Stimulated activated CD8-positive, alpha-beta memory T cell treated with anti-CD3 and anti-CD28 coated beads, Interleukin-15, amount 100 ng/mL, for 24 hours (primary cell): ENCODE measurements at places on chromosomes 2 and 18.

DNA sequence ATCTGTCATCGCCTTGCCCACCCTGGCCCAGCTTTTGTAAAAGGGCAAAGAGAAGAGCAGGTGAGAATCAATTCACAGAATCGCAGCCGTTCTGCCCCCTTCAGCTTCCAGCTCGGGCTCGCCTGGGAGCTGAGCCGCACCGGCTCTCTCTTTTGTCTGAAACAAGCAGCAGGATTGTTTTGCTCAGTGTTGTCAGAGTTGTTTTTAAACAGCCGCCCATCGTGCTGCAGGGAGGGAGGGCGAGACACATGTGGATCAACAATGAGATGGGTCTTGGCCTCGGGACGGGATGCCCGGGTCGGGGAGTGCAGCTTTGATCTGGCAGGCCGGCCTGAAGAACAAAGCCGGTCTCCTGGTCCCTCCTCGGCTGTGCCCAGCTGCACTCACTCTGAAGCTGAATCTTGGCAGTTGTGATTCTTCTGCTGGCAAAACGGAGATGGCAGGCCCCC, 39.7 kb upstream of the HDAC4 start:
- DNase-seq: no peak

DNA sequence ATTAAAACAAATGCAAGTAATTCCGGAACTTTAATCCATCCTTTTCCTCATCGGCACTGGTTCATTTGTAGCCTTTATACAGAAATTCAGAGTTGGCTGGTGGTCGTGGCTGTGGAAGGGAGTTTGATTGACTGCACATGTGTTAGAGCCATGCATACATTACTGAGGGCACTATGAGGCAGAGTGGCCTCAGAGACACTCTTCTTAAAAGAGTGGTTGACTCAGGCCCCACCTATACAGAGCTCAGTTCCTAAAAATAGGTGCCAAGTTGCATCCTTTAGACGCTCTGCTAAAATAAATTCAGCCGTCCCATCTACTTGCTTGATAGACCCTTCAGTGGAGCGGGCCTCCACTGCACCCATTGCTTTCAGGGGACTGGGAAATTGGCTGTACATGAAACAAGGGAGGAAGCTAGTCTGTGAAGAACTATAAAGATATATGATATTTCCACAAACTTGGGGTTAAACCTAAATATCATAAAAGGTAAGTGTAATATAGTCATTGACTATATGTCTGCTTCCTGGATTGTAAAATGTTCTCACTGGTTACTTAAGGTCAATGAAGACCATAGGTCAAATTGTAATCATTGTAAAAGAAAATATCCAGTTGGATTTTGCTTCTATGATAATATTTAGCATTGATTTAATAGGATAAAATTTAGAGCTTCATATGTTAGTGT, 298.9 kb downstream of the XIRP2 start:
- no peak for DNase-seq

DNA sequence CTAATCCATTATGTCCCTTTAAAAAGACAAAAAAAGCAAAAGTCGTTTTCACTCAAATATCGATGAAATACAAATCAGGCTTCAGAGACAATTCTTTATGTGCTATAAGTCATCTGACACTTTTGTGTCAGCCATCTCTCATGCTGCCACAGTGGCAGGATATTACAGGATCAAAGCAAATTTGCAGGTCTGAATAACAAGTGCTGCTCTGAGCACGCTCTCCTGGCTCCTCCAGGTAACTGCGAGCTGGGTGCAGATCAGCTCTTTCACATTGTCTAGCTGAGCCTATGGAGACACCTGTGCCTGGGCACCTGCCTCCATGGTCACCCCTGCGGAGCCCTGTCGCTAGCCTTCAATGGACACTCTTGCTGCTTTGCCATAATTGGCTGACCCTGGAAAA, 250.2 kb upstream of the RAB12 start:
- DNase-seq: no peak

GRCh38 chr18:79874553-79875530, 76.6 kb downstream of the SLC66A2 start:
- DNase-seq: no peak

- DNase-seq: no peak
These were observed 319.9 kb upstream of the THUMPD2 start for GRCh38 chr2:40098786-40099470.

GRCh38 chr2:240626531-240627300, 1.4 kb downstream of the GPR35 start:
- no peak for DNase-seq

DNA sequence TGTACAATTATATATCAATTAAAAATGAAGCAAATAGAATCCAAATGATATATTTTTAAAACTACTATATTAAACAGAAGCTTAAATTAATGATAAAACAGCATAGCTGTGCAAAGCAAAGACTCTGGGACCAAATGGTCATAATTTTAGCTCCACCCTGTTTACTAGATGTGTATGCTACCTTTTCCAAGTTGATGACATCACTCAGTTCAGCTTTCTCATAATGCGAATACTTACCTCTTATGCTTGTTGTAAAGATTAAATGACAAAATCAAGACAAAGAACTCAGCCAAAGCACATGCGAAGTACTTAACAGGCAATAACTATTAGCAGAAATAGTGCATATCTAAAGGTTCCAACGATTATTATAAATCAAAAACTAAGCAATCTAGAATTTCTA, 51.6 kb downstream of the LNPK start:
- no peak for DNase-seq

DNA sequence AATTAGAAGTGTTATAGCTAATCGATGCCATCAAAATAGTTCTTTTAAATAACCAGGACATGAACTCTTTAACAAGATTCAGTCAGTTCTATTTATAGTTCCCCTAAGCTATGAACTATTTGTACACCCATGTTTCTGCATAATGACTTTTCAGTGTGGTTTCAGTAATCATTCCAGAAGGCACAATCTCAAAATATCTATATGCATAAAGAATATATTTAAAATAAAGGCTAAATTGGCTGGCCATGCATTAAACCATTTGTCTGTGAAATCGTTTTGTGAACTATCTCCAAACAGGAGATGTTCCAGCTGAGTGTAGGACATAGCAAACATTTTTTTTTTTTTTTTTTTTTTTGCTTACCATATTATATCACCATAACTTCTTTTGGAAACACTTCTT, 719.3 kb downstream of the PLCL1 start:
- DNase-seq: no peak

DNA sequence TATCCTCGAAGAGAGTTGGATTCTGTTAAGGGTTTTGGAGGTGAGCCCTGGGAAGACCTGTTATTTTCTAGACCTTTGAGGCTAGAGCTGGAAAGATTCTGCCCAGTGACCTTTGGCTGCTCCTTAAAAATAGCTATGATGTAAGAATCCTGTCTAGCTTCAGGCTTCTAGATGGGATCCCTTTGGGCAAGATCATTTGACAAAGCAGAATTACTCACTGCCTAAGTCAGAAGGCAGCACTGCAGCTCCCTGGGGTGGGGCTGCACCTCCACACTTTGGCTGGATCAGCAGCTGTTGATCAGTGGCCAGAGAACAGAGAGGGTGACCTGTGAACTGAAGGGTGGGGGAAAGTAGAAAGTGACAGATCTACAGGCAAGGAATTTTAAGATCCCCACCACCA, 103.8 kb downstream of the ASAP2 start:
- DNase-seq: no peak

DNA sequence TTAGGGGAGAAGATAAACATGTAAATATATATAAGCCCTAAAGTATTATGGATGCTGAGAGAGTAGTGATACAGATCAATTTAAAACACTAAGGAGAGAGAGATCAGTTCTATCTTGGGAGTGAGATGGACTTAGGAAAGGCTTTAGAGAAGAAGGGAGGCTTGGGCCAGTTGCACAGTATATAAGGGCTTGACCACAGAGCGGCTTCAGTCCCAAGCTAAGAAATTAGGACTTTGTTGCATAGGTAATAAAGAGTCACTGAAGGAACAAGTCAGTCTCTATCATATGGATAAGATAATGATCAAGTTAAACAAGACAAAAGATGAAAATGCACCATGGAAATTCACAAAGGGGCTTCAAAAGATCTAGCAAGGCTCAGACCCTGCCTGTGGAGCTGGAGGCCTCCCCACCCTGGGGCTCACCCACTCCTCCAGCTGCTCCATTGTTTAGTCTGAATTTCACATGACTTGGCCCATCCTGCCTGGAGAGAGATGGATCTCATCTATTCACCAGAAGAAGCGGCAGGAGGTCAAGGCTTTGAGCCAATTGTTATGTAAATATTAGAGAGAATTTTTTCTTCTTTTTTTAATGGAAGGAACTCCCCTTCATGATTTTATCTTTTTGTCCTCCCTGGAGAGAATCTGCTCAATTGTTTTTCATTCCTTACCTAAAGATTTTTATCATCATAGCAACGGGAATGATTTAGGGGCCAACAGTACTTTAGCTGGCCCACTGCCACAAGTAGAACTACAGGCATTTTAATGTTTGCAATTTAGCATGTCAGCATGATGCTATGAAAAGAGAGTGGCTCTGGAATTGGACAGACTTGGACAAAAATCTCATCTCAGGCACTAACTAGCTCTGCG, 44.0 kb downstream of the GYPC start:
- no peak for DNase-seq

DNA sequence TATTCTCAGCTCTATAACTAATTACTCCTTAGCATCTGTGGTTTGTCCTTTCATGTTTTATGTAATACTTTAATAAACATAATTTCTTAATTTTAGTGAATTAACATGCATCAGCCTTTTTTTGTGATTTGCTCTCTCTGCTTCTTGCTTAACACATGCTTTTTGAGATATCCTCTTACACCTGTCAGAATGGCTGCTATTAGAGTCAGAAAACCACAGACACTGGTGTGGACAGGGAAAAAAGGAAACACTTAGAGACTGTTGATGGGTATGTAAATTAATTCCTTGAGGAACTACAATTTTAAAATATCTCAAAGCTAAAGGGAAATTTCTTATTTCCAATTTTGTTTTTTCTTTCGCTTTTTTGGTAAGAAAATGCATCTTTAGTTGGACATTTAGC, 549.0 kb downstream of the ZNF804A start:
- no peak for DNase-seq

- no peak for DNase-seq
These were observed 319 bp downstream of the ZSCAN30 start for GRCh38 chr18:35289727-35290093.

GRCh38 chr2:135851858-135852257, 14.9 kb upstream of the LCT start:
- no peak for DNase-seq

GRCh38 chr18:35390951-35391700, 14.0 kb upstream of the ZNF396 start:
- no peak for DNase-seq

DNA sequence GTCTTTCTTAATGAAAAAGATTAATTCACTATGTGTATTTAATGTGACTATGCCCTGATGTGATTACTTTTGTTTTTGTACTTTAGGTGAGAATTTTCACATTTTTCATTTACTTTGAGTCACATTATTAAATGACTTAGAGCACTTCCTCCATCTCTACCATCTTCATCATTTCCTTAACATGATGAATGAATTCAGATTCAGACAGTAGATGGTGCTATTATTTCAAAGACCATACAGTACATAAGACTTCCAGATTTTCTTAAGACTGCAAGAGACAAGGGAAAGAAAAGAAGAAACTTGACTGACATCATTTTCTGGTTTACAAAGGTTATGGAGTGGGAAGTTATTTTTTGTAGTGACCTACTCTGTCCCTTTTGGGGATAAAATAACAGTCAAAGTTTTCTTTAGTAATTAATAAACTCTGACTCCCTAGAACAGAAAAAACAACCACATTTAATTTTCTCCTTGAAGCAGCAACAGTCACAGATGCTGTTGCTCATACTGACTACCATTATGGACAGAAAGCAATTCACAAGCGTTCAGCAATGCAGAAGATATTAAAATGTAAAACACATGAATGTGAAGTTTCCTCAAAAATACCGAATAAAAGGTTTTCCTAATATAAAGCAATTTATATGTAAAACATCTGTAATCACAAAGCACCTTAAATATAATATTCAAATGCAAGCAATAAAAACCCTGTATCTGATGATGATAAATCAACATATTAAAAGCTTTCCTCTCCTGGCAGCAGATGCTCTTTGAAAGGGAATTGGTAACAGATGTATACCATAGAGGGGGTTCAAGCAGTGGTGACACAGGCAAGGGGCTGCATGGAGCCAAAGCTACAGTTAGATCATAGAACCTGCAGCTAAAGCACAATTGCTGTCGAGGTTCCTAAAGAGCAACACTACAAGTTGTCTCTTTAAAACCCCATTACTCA, 1010.9 kb upstream of the NXPH2 start:
- DNase-seq: no peak

GRCh38 chr18:71327850-71328249, 1039.0 kb downstream of the SOCS6 start:
- no peak for DNase-seq

- no peak for DNase-seq
These were observed 42.6 kb downstream of the HDAC4 start for GRCh38 chr2:239358062-239358754.

GRCh38 chr2:207334301-207334623, 168.5 kb upstream of the KLF7 start:
- no peak for DNase-seq

DNA sequence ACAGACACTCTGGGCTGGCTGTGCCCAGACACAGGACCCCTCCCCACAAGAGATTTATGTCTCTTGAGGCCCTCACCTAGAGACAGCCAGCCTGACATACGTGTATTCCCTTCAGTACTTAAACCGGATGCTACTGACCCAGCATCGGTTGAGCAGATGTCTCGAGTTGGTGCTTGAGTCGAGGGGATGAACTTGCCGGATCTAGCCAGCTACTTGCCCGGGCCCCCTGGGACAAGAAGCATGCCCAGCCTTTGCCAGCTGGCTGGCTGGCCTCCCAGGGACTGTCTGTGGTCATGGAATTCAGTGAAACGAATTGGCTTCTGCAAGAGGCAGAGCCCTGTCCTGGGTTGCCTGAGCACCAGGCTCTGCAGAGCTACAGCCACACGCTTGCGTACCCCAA, 36.0 kb downstream of the DNMT3A start:
- DNase-seq: no peak

- DNase-seq: no peak
These were observed 314.5 kb upstream of the MMADHC start for GRCh38 chr2:149902081-149902480.
